ENCODE measurements at places on chromosomes 13 and 19.
A peak's percentile ranks its signal among the peaks of the same experiment; 100 is the strongest.

- H3K36me3 ChIP-seq = no peaks in the 10 kb centered on the region
- H3K27me3 ChIP-seq = peaks cover 39% of the 10 kb centered on the region
- no peak overlapping the region for H3K4me3 ChIP-seq
- no peak overlapping the region for H3K27ac ChIP-seq
- peaks cover 15% of the 10 kb centered on the region for H3K4me1 ChIP-seq
- no peak for DNase-seq
Observed at GRCh38 chr13:26756961-26757360, 3.6 kb downstream of the GPR12 start.

DNA sequence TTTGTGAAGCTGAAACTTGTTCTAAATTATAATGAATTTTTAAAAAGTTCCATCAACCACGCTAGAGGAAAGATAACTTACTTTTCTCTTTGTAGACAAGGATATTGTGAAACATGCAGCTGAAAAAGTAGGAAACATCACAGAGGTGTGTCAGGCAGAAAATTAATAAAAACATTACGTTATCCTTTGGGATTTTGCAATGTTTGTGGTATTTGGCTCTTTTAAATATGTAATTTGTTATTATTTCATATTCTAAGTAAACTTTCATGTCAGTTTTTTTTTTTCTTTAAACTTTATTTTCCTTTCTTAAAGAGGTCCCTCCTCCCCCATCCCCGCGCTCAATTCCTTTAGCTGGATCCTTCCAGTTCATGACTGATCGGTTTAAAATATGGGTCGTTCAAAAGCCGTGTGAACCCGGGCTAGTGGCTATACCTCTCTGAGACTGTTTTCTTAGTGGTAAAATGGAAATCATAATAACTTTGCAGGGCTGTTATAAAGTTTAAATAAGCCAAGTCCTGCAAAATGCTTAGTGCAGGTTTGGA, 740 bp upstream of the CCDC61 start:
- peaks cover 18% of the 10 kb centered on the region for H3K36me3 ChIP-seq
- H3K27ac ChIP-seq = no peak overlapping the region
- DNase-seq = no peak
- H3K27me3 ChIP-seq = peaks cover 19% of the 10 kb centered on the region
- no peak overlapping the region for H3K4me3 ChIP-seq
- H3K4me1 ChIP-seq = peaks cover 25% of the 10 kb centered on the region

GRCh38 chr13:79079351-79079839, 326.7 kb downstream of the RBM26 start:
- H3K27ac ChIP-seq = no peak overlapping the region
- no peak for DNase-seq
- H3K4me1 ChIP-seq = no peaks in the 10 kb centered on the region
- no peaks in the 10 kb centered on the region for H3K36me3 ChIP-seq

DNA sequence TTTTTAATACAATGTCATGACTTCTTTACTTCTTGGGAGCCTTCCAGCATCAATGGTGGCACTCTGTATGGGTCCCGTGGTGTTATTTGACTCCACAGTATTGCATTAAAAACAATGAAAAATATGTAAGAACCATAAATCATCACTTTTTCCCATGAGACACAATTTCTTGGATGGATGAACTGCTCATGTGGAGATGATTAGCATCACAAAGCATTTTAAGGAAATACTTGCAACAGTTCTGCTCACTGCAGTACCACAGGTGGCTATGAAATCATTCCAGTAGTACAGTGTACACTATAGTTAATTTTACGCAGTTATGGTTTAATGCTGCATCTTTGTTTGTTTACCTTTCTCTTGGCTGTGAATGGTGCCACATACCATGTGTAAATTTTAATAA, 37.2 kb upstream of the C1QTNF9B start:
- H3K4me1 ChIP-seq = no peaks in the 10 kb centered on the region
- peaks cover 5% of the 10 kb centered on the region for H3K36me3 ChIP-seq
- H3K27me3 ChIP-seq = peaks cover 38% of the 10 kb centered on the region

GRCh38 chr13:51805925-51806324, 2.0 kb upstream of the DHRS12 start:
- DNase-seq = no peak
- no peak overlapping the region for H3K27ac ChIP-seq
- peaks cover 31% of the 10 kb centered on the region for H3K4me1 ChIP-seq
- peaks cover 8% of the 10 kb centered on the region for H3K36me3 ChIP-seq
- H3K27me3 ChIP-seq = no peaks in the 10 kb centered on the region
- no peak overlapping the region for H3K4me3 ChIP-seq

GRCh38 chr19:48169939-48170803, at the start of the genes LIG1 and ZSWIM9:
TSS of gene LIG1 (minus strand) at chr19:48170344. CDS start at chr19:48165566, 4,778 bp downstream.
TSS of gene ZSWIM9 (plus strand) at chr19:48170680. CDS start at chr19:48171803, 1,123 bp downstream.
- H3K36me3 ChIP-seq = peaks cover 32% of the 10 kb centered on the region
- H3K27me3 ChIP-seq = no peaks in the 10 kb centered on the region
- peak; percentile 91 for DNase-seq
- H3K4me1 ChIP-seq = peaks cover 27% of the 10 kb centered on the region
- peak within 1 kb of the TSS; percentile 96 for H3K4me3 ChIP-seq

DNA sequence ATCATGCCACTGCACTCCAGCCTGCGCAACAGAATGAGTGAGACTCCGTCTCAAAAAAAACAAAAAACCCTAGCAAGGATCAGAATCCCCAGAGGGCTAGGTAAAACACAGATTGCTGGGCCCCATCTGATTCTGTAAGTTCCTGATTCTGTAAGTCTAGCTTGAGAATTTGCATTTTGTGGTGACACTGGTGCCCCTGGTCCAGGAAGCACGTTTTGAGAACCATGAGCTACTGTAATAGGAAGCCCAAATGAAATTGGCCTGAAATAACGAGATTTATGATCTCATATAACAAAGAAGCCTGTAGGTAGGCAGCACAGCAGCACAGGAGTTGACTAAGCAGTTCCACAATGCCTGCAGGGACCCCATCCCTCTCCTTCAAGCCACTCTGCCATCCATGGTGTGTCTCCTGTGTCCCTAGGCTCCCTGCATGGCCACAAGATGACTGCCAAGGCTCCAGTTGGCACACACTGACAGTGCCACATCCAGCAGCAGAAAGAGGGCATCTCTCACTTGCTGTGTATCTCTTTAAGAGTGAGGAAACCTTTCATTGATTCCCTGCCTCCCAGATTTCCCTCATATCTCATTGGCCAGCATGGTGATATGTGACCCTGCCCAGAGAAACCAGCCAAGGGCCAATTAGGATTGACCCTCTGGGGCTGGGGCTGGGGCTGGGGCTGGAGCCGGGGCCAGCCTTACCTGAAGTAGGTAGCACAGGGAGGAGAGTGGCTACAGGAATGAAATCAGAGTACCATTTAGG, 21.7 kb downstream of the SIPA1L3 start:
- H3K36me3 ChIP-seq = peaks cover 44% of the 10 kb centered on the region
- peak overlapping the region; percentile 93 for H3K27ac ChIP-seq
- H3K4me3 ChIP-seq = peak overlapping the region; percentile 35
- H3K4me1 ChIP-seq = peaks cover 59% of the 10 kb centered on the region
- peak; percentile 71 for DNase-seq

- H3K27me3 ChIP-seq = no peaks in the 10 kb centered on the region
- DNase-seq = no peak
- H3K4me3 ChIP-seq = no peak overlapping the region
- no peaks in the 10 kb centered on the region for H3K36me3 ChIP-seq
Observed at GRCh38 chr13:55437162-55437561, 1703.6 kb upstream of the PRR20A start.

- H3K4me3 ChIP-seq = no peak overlapping the region
- H3K4me1 ChIP-seq = no peaks in the 10 kb centered on the region
- no peak for DNase-seq
- H3K36me3 ChIP-seq = no peaks in the 10 kb centered on the region
- no peaks in the 10 kb centered on the region for H3K27me3 ChIP-seq
- no peak overlapping the region for H3K27ac ChIP-seq
Observed at GRCh38 chr13:104694397-104694796, 1628.2 kb upstream of the SLC10A2 start.

GRCh38 chr13:78701383-78701782, 42.4 kb upstream of the OBI1 start:
- DNase-seq = no peak
- H3K27me3 ChIP-seq = peaks cover 17% of the 10 kb centered on the region
- no peak overlapping the region for H3K4me3 ChIP-seq
- no peaks in the 10 kb centered on the region for H3K36me3 ChIP-seq

- no peaks in the 10 kb centered on the region for H3K4me1 ChIP-seq
- no peaks in the 10 kb centered on the region for H3K27me3 ChIP-seq
- H3K36me3 ChIP-seq = no peaks in the 10 kb centered on the region
- no peak overlapping the region for H3K4me3 ChIP-seq
- H3K27ac ChIP-seq = no peak overlapping the region
- no peak for DNase-seq
Observed at GRCh38 chr13:67158903-67159302, 71.2 kb downstream of the PCDH9 start.

- H3K4me1 ChIP-seq = no peaks in the 10 kb centered on the region
- no peak for DNase-seq
- H3K27me3 ChIP-seq = peaks cover 6% of the 10 kb centered on the region
- no peaks in the 10 kb centered on the region for H3K36me3 ChIP-seq
- H3K27ac ChIP-seq = no peak overlapping the region
Observed at GRCh38 chr13:36717966-36718545, 44.2 kb downstream of the SERTM1 start.

DNA sequence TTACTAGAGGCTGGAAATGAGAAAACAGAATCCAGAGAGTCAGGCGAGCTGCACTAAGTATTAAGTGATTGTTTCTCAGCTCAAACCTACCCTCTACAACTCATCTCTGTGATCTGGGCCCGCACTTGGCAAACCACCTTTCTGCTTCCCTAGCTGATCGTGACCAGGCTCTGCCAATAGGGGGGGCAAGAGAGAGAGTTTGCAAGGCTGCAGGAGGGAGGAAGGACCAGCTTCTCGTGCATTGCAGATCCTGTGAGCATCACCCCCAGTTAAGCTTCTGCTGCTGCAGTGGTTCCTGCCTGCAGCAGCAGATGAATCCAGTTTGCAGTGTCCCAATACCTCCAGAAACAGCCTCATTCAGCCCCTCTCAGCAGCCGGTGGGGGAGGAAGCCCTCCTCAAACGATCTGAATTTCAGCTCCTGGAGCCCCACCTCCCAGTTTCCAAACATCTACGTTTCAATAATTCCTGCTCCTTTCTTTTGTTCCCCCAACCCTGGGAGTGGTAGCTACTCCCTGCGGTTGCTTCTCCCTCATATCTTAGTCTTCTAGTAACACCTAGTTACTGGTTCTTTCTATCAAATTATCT, 20.0 kb downstream of the XRCC1 start:
- no peak overlapping the region for H3K4me3 ChIP-seq
- DNase-seq = peak; percentile 56
- H3K36me3 ChIP-seq = peaks cover 46% of the 10 kb centered on the region
- H3K4me1 ChIP-seq = peaks cover 12% of the 10 kb centered on the region
- H3K27ac ChIP-seq = peak overlapping the region; percentile 47

DNA sequence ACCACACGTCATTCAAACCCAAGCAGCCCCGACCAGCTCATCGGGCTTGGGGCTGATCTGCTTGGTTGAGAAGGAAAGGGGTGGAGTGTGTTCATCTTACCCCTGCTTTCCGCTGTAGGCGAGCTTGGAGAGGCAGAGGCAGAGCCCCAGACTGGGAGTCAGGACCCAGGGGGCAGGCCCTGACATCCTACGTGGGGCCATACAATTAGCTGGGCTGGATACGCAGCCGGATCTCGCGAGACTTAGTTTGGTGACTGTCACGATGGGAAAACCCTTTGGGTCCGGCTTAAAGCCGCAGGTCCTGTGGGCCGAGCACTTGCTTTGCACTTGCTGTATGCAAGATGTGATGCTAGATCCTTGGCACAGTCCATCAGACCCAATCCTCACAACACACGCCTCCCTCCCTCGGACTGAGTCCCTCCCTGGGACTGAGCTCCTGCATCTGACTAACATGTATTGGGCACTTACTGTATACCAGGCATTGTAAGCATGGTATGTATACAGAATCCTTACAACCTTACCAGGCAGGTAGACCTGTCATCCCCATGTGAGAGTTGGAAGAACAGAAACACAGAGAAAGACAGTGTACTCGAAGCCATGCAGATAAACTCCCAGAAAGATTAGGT, 3.7 kb downstream of the CEACAM16 start:
- peaks cover 14% of the 10 kb centered on the region for H3K27me3 ChIP-seq
- no peaks in the 10 kb centered on the region for H3K4me1 ChIP-seq
- no peak overlapping the region for H3K4me3 ChIP-seq

DNA sequence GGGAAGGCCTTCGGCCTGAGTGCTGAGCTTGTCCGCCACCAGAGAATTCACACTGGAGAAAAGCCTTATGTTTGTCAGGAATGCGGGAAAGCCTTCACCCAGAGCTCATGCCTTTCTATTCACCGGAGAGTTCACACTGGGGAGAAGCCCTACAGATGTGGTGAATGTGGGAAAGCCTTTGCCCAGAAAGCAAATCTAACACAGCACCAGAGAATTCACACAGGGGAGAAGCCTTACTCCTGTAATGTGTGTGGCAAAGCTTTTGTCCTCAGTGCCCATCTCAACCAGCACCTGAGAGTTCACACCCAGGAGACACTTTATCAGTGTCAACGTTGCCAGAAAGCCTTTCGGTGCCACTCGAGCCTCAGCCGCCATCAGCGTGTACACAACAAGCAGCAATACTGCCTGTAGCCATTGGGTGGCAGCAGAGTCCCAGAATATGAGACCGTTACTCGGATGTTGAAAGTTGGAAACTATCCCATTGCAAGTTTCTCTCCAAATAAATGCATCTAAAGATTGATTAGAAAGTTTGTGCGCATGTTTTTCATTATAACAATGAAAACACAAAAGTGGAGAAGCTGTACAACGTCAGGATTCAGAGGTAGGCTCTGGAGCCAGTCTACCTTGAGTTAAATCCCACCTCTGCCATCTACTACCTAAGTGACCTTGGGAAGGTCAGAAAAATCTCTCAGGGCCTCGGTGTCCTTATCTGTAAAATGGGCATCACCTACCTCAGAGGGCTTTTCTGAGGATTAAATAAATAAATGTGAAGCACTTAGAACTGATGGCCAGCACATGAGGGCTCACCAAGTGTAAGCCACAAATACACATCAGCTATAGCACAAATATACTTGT, 21.1 kb downstream of the ZNF473 start:
- no peak overlapping the region for H3K27ac ChIP-seq
- peaks cover 19% of the 10 kb centered on the region for H3K4me1 ChIP-seq
- peaks cover 65% of the 10 kb centered on the region for H3K36me3 ChIP-seq
- H3K27me3 ChIP-seq = peaks cover 6% of the 10 kb centered on the region

- peaks cover 44% of the 10 kb centered on the region for H3K4me1 ChIP-seq
- peaks cover 59% of the 10 kb centered on the region for H3K27me3 ChIP-seq
- H3K27ac ChIP-seq = peak overlapping the region; percentile 82
- peak overlapping the region; percentile 82 for H3K4me3 ChIP-seq
- no peak for DNase-seq
Observed at GRCh38 chr19:18416778-18417249, 2.4 kb upstream of the SSBP4 start.

Measured in stimulated activated naive B cell treated with anti-CD40 and anti-IgM and Interleukin-4, amounts not matched to agents 10 μg/mL and 1 μg/mL and 100 μg/mL, for 72 hours (primary cell).